Esophagus squamous epithelium (tissue), 5 donors: ENCODE measurements at places on chromosomes 3 and 15. TPM values are rescaled to one million over a fixed set of nuclear protein-coding genes. Genes with fewer than 3 reads are reported as not detected.

- DNase-seq = no peak
Observed at GRCh38 chr3:26840272-26840870, 217.8 kb downstream of the LRRC3B start.

GRCh38 chr15:67087507-67088172 is 22.2 kb downstream of the SMAD3 start:
- no peak for DNase-seq

DNA sequence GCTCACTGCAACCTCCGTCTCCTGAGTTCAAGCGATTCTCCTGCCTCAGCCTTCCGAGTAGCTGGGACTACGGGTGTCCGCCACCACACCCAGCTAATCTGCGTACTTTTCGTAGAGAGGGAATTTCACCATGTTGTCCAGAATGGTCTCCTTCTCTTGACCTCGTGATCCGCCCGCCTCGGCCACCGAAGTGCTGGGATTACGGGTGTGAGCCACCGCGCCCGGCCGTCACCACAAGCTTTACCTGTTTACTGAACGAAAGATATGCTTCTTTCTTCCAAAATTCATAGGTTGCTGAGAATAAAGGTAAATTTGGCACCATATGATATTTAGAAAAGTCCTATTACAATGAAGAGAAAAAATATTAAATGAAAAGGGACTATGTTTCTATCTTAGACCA is 333.5 kb upstream of the EPHA6 start:
- no peak for DNase-seq

DNA sequence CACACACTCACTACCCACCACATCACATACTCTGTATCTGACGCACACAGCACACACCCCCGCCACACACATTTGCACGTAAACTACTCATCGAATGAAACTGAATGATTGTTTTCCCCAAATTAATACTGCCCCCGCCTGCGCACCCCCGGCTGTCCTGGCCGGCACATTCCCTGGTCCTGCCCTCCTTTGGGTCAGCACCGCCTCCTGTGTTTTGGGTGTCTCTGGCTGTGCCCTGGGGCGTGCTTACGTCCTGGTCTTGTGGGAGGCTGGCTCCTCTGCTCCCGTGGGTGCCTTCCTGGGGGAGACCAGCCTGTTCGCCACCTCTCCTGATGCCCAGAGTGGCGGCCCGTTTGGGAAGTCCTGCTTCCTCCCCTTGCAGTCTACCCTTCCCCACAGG is 30.2 kb downstream of the APBA2 start:
- no peak for DNase-seq

GRCh38 chr3:117054556-117054955 is 345.0 kb downstream of the TUSC7 start:
- DNase-seq = no peak

DNA sequence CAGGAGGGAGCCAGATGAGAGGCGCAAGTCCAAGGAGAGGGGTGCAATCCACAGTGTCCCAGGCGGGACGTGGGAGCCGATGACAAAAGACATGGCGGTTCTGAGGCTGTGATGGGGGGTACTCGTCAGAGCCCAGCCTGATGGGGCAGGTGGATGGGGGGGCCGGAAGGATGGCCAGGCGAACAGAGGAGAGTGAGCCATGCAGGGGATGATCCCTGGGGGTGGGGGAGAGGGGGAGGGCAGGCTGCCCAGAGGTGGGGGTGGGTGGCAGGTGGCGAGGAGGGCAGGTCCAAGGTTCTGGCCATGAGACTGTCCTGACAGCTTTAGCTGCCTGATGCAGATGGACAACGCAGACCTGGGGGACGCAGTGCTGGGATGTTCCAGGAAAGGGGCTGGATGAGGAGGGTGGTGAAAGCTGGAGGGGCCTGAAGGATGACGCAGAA is 8.9 kb upstream of the CSPG4 start:
- no peak for DNase-seq

- DNase-seq = no peak
Observed at GRCh38 chr15:89740137-89740536, 10.9 kb downstream of the MESP1 start.

DNA sequence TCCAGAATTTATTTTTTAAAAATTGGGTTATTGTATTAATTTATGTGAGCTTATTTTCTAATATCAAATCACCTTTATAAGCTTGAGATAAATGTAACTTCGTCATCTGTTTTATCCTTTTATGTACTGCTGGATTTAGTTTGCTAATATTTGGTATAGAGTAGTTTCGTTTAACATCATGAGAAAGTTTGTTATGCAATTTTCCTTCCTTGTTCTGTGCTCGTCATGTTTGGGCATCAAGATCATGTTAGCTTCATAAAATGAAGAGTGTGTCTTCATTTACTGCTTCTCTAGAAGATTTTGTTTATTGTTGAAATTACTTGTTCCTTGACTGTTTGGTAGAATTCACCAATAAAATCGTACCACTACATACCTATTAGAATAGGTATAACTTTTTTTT is 262.1 kb upstream of the SATB1 start:
- DNase-seq = no peak

GRCh38 chr15:80199366-80199765 is 46.6 kb downstream of the FAH start:
- no peak for DNase-seq

DNA sequence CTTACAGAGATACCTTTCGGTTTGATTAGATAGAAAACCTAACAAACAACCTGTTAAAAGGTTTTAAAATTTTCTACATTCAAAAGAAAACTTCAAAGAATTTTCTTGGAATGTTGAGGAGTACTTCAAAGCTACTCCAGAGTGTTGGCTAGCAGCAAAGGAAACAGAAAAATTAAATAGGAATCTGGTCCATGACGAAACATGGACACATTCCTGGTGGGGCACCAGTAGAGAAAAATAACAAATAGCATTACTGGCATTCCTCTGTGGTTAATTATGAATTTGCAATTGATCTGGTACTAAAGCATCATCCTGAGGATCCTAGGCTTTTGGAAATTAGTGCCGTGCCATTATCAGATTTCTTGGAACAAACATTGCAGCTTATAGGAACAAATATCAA is 59.5 kb upstream of the DPPA4 start:
- no peak for DNase-seq

DNA sequence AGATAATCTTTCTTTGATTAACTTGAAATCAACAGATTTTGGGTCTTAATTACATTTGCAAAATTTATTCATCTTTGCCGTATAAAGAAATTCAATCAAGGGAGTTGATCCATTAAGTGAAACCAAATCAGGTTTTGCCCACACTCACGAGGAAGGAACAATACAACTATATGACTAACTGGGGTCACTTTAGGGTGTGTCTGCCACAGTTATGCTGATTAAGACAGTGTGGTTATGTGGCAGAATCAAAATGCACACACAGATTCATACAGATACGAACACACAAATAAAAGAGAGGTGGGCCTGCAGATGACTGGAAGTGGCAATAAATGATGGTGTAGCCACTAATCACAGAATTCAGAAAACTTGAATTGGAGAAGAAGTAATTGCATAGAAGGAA is 543.5 kb downstream of the GABRG3 start:
- no peak for DNase-seq

- no peak for DNase-seq
Observed at GRCh38 chr3:58657571-58658141, 8.9 kb downstream of the FAM3D start.

- no peak for DNase-seq
Observed at GRCh38 chr3:164250923-164251322, 827.4 kb downstream of the SI start.

DNA sequence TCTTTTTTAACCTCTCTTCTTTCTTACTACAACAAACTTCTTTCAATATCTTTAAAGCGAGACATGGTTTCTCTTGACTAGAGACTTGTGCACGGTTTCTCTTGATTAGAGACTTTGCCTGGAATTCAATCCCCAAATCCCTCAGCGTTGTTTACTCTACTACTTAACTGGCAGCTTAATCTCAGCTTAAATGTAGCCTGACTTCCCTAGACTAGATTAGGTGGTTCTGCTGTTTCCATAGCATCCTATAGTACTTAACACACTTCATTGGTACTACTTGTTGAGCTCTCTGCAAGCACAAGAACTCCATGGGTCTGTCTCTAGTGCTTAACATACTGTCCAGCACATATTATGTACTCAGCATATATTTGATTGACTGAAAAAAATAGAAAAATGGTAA is 168.2 kb upstream of the GPR149 start:
- no peak for DNase-seq

DNA sequence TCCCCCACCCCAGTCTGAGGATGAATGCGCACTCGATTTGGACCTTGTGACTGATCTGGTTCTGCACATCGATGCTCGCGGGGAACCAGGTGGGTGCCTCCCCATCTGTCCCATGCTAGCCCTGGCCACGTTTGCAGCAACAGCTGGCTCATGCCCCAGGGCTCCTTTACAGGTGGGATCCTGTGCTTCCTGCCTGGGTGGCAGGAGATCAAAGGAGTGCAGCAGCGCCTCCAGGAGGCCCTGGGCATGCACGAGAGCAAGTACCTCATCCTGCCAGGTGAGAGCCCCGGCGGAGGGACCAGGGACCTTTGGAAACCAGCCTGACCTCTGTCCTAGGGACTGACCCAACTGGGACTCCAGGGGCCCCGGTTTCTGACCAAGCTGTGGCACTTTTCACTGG is 44.3 kb downstream of the DHX30 start:
- no peak for DNase-seq

GRCh38 chr3:110598847-110599490 is 472.6 kb upstream of the NECTIN3 start:
- DNase-seq = no peak

DNA sequence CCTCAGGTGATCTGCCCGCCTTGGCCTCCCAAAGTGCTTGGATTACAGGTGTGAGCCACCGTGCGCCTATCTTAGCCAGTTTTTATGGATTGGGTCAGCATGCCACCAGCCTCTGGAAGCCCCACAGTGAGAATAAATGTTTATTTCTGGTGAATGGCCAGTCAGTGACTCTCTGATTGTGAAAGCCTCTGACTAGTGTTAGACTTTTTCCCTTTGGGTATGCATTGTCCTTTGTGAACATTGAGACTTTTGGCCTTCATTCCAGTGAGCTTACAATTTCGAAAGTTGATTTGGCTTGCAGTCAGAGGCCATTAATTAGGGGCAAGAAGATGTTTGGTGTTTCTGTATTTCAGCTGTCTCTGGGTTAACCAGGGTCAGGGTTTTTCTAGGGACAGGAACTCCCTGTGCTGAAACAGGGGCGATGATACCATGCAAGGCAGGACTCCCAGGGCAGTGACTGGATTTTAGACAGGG is 274.5 kb upstream of the C2CD4B start:
- no peak for DNase-seq

- no peak for DNase-seq
Observed at GRCh38 chr3:133540896-133541674, 32.4 kb upstream of the CDV3 start.

DNA sequence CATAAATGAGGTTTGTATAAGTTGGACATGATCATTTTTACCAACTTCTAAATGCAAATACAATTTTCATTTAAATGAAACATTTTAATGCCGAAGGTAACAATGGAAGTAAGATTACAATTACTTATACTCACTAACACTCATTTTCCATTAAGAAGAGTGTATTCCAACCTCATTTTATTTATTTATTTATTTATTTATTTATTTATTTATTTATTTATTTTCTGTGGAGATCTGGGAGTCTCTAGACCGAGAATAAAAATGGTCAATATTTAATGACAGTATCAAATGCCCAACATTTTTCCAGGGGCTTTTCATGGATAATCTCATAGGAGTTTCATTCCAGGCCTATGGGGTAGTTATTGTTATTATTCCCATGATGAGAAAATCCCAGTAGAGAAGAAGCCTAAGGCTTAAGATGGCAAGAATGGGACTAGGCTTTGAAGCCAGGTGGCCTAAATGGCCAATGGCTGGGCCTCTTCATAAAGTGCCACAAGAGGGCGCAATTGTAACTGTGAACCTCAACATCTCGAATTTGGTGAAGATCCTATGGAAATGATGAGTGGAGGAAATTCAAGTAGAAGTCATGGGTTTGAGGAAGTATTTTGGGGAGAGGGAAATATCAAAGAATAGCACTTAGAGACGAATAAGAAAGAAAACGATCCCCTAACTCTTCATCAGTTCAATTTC is 21.3 kb downstream of the VGLL3 start:
- DNase-seq = no peak

DNA sequence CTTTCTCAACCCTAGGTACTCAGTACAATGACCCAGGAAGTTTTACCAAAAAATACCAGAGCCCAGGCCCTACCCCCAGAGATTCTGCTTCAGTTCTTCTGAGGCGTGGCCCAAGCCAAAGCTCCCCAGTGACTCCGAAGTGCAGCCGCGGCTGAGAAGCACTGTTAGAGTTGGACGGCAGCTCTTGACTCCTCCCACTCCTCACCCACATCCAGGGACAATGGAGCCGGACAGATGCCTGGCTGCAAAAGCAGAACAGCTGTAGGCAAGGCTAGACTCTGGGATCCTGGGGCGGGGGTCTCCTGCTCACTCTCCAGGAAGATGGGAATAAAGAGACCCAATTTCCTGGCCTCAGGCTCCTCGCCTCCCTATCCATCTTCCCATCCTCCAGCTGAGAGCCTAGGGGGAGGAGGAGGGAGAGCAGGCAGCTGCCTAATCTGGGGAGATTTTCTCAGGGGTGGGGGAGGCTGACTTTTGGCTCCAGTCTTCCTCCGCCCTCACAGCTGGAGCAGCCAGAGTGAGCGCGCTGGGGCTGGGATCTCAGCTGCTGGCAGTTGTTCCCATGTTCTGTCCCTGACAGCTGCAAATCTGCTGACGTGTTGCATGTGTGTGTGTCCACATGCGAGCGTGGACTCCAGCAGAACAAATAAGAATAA is 223.8 kb downstream of the OPA1 start:
- no peak for DNase-seq

Gene RTP4
- total RNA-seq = 1.5 TPM

Gene CHRFAM7A
- total RNA-seq = 1.8 TPM

Gene GABRR3
- not detected for total RNA-seq

Gene ZSCAN29
- 23.3 TPM for total RNA-seq
